ENCODE measurements at places on chromosomes 12 and 14. TPM values are rescaled to one million over a fixed set of nuclear protein-coding genes. Genes with fewer than 3 reads are reported as not detected.

GRCh38 chr14:93984987-93985410, 8.6 kb upstream of the ASB2 start:
- no peak for DNase-seq

- DNase-seq = no peak
These were observed 276.5 kb downstream of the KCNH5 start for GRCh38 chr14:62768753-62769152.

DNA sequence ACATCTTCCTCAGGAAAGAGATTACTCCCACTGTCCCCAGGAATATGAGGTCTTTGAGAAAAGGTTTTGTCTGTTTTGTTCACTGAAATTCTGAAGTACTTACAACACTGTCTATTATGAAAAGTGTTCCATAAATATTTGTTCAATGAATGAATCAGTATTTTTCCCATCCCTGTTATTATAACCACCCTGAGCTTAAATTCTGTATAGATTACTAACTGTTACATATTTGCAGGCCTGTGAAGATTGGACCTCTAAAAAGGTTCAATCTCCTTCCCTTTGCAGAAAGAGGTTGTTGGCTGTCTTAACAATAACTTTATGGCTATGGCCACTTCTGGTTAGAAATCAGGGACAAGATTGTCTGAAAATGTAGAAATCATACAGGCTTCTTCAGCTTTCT, 174.5 kb upstream of the NPAS3 start:
- no peak for DNase-seq

DNA sequence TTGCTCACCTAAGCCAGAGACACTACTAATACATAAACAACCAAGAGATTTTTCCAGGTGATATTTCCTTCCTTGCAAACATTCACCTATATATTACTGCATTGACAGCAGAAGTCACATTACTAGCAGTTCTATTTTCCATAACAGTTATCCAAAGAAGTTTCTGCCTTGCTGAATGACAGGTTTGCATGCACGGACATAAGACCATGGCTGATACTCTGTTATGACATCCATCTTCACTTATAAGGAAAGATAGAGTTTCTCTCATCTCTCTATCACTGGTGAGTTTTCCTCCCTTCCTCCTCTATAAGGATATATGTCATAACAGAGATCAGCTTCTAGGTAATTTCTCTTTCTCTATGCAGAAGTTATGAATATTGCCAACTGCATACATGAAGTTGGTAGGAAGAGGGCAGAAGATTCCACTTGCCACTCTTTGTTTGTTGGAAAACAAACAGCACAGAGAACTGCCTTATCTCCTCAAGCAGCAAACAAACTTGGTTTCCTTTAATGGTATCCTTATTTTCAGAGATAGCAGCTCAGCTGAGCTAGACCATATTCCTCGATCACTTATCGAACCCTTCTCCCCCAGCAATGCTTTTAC, 557.0 kb downstream of the VRK1 start:
- DNase-seq = no peak

DNA sequence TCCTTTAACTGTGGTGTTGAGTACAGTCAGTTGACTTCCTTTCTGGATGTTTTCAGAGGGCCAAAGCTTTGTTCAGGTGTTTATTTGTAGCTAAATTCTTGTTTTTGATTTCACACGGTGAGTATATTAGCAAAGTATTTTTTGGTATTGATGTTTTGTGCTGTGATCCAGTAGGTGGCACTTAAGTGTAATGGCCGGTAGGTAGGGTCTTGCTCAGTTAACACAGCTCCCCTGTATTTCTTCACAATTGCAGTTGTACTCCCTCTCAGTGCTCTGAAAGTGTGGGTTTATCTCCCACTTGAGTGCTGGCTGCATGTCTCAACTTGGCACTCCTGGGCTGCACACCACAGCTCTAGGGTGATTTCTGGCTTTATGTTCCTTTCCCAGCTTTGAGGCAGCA, 339.5 kb downstream of the AEBP2 start:
- no peak for DNase-seq

- DNase-seq = no peak
These were observed 67.7 kb upstream of the HIF1A start for GRCh38 chr14:61627612-61628011.

DNA sequence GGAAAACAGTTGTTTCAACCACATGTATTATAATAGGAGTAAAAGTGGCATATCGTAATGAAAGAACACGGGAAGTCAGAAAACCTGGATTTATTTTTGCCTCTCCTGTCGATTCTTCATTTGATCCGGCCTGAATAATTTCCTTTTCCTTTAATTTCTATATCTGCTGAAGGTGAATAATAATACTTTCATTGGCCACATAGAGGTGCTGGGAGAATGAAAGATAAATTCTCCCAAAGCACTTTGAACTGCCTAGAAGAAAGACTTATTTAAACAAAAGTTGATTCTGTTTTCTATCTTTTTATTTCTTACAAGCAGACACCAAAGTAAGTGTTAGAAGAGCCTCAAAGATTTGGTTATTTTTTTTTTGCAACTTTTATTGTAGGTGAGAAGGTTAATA, 339.1 kb downstream of the RAD51B start:
- no peak for DNase-seq

DNA sequence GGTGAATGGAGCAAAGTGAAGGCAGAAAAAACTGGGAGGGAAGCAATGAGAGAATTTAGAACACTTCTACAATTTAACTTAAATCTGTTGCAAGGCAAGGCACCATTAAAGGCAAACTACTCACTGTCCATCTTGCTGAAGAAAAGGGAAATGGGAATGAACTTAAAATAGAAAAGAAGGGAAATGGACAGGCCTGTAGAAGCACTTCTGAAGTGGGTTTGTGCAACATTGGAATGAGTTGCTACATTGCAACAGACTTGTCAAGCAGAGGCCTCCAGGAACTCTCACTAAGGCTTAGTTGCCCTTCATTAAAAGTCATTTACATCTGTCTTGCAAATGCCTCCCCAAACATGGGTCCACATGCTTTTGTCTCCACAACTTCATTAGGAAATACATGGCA, 13.7 kb upstream of the OR10AD1 start:
- DNase-seq = no peak

GRCh38 chr14:68692916-68693771, 99.7 kb downstream of the ZFP36L1 start:
- no peak for DNase-seq

DNA sequence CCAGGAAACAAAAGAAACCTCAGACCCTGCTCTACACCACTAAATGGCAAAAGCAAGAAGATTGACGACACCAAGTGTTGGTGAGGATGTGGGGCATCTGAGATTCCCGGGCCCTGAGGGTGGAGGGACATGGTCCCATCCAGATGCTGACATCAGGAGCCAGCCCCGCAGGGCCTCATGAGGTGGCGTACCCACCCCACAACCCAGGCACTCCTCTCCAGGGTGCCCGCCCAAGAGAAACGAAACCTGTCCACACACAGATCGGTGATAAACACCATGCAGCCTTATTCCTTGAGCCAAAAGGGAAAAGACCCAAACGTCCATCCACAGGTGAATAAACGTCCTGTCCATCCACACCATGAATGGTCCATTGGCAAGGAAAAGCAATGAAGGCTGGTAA, 54.8 kb upstream of the C14orf180 start:
- DNase-seq = no peak

GRCh38 chr14:73613046-73613383, 698 bp downstream of the ACOT6 start:
- no peak for DNase-seq

DNA sequence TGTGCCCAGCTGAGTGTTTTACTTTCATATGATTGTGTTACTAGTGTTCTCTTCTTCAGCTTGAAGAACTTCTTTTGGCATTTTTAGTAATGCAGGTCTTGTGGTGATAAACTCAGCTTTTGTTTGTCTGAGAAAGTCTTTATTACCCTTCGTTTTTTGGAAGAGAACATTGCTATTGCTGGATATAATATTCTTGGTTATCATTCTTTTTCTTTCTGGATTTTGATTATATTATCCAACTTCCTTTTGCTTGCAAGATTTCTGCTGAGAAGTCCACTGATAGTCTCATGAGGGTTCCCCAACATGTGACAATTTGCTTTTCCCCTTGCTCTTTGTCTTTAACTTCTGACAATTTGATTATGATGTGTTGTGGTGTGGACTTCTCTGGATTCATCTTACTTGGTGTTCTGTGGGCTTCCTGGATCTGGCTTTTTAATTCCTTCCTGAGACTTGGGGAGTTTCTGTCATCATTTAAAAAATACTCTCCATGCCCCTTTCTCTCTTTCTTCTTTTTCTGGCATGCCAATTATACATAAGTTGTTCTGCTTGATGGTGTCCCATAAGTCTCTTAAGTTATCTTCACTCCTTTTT, 416.8 kb downstream of the CCDC91 start:
- no peak for DNase-seq

DNA sequence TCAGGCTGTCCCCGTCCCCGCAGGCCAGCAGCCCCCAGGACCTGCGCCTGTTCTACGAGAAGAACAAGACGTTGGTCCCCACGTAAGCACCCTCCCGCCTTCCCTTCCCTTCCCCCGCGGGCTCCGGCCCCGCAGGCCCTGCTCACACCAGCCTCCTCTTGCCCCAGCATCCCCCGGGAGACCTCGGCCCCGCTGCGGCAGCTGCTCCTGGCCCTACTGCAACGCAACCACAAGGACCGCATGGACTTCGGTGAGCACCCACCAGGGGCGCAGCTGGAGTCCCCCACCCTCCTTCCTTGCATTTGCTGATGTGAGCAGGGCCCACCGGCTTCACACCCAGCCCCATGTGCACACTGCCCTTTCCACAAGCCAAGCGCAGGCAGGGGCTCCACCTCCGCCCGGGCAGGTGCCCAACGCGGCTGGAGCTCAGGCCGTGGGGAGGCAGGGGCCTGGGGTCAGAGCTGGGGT, 15.4 kb downstream of the ULK1 start:
- no peak for DNase-seq

DNA sequence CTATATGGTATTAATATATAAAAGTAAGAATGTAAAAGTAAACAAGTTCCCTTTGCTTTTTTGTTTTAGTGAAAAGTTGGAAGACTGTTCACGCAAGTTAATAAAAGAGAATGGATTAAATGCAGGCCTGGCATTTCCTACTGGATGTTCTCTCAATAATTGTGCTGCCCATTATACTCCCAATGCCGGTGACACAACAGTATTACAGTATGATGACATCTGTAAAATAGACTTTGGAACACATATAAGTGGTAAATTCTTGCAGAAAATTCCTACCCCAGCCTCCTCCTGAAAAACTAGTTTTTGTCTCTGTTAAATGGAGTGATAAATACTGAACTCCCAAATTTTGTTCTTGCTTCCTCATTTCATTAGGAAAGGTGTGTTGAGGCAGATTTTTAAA, 20.9 kb downstream of the METAP2 start:
- no peak for DNase-seq

GRCh38 chr12:8722286-8722800, 24.6 kb downstream of the RIMKLB start:
- DNase-seq = no peak

GRCh38 chr14:93084866-93085857, 30.6 kb downstream of the ITPK1 start:
- no peak for DNase-seq

DNA sequence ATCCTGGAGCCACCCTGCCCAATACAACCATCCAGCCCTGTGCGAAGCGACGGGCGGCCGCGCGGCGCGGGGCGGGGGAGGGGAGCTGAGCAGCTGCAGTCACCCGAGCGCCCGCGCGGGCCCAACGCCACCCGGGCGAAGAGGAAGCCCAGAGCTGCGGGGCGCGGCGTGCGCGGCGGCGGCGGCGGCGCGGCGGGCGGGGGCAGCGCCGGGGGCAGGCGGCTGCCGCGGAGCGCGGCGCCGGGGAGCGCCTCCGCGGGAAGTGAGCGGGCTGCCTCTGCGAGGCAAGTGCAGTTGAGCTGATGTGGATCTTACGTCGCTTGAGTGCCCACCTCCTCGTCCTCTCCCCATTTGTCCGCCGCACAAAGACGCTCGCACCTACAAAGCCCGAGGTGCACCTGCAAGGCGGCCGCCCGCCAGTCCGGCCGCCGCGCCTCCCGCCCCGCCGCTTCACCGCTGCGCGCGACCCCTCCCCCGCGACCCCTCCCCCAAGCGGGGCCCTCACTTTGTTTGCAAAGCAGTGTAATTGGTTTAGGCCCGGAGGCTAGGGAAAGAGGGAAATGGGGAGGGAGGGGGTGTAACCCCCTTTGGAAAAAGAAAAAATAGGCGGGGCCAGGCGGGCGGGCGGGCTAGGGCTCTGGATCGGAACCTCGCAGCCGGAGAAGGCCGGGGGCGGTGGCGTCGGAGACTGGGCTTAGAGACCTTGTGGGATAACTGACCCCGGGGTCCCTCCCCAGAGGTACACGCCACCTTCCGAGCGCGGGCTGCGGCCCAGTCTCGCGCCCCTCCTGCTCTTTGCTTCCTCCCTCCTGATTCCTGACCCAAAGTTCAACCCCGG, at the start of the genes FOXA1 and TTC6:
TSS of gene FOXA1 (minus strand) at position 279 of the 838 bp plus-strand sequence. CDS start at position 2, 277 bp downstream.
TSS of gene TTC6 (plus strand) at position 659 of the 838 bp plus-strand sequence. CDS start 26,436 bp downstream, outside the sequence.
- DNase-seq = no peak

DNA sequence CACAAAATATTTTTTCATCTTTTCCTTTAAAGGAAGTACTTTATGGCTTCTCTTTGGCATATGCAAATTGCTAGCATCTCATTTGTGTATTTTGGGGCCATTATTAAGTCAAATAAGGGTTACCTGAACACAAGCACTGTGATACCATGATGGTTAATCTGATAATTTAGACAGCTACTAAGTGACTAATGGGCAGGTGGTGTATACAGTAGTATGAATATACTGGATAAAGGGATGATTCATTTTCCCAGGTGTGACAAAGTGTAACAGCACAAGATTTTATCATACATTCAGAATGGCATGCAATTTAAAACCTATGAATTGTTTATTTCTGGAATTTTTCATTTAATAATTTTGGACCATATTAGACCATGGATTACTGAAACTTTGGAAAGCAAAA, 27.2 kb upstream of the ANO4 start:
- DNase-seq = no peak

- DNase-seq = no peak
These were observed 41.3 kb downstream of the HNRNPC start for GRCh38 chr14:21227981-21228380.

The CLEC6A gene
- 0.11 TPM for polyA plus RNA-seq

The EIF2S3B gene
- 1.5 TPM for polyA plus RNA-seq

The ENTPD5 gene
- polyA plus RNA-seq = 53.2 TPM

The MSI1 gene
- 19.7 TPM for polyA plus RNA-seq

The SOAT2 gene
- 2.6 TPM for polyA plus RNA-seq

The HCAR1 gene
- 3.4 TPM for polyA plus RNA-seq

The BMP4 gene
- polyA plus RNA-seq = 48.0 TPM

The APOLD1 gene
- 9.3 TPM for polyA plus RNA-seq

The SLC22A17 gene
- polyA plus RNA-seq = 56.7 TPM

The SLC16A7 gene
- 6.1 TPM for polyA plus RNA-seq

The GLI1 gene
- polyA plus RNA-seq = 18.6 TPM

The SLC17A8 gene
- 0.51 TPM for polyA plus RNA-seq

The CPNE6 gene
- not detected for polyA plus RNA-seq

The COX6A1 gene
- polyA plus RNA-seq = 322 TPM

The ZNF84 gene
- 75.7 TPM for polyA plus RNA-seq

The SAV1 gene
- polyA plus RNA-seq = 46.6 TPM

The KRT2 gene
- polyA plus RNA-seq = not detected
